ENCODE measurements at places on chromosomes 6 and 20.

GRCh38 chr6:133704371-133704770 lies 184.5 kb upstream of the TCF21 start:
- DNase-seq: no peak

GRCh38 chr6:33755070-33755869 lies 8.6 kb upstream of the IP6K3 start:
- DNase-seq: no peak

DNA sequence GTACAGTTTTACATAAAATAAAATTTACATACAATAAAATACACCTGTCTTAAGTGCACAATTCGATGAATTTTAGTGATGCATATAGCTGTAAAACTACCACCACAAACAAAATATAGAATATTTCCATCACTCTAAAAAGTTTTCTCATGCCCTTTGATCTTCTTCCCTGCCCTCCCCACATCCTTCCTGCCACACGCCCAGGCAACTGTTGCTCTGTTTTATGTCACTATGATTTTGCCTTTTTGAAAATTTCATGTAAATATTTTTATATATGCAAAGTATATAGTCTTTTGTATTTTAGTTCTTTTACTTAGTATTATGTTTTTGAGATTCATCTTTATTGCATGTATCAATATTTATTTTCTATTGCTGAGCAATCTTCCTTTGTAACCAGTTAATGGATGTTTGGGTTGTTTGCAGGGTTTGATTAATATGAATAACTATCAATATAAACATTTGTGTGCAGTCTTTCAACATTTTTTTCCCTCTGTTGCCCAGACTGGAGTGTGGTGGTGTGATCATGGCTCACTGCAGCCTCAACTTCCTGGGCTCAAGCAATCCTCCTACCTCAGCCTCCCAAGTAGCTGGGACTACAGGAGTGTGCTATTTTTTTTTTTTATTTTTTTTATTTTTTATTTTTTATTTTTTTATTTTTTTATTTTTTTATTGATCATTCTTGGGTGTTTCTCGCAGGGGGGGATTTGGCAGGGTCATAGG lies 23.8 kb upstream of the SAMHD1 start:
- no peak for DNase-seq

GRCh38 chr20:34709044-34709830 lies 5.1 kb downstream of the TP53INP2 start:
- DNase-seq: no peak

- no peak for DNase-seq
Measured at GRCh38 chr6:138162111-138162954, 594 bp downstream of the ARFGEF3 start.

GRCh38 chr20:34941226-34941625 lies 14.4 kb downstream of the GSS start:
- DNase-seq: no peak

DNA sequence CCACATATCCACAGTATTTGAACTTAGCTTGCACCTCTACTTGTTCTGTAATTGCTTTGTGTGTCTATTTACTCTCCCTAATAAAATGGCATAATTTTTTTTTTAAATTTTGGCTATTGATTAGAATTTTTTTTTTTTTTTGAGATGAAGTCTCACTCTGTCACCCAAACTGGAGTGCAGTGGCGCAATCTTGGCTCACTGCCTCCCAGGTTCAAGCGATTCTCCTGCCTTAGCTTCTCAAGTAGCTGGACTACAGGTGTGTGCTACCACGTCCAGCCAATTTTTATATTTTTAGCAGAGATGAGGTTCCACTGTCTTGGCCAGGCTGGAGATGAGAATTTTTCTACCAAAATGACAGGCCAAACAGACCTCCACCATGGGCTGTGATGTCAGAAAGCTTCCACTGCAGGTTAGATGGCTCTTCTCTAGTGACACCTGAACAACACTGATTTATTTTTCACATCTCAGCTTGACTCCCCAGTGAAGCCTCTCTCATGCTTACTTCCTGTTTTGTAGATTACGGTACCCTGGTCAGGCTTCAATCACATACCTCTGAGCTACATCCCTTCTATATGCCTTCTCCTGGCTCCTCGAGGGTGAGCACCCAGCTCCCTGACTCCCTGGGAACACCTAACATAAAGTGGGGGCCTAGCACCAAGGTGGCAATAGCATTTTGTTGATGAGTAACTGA lies 112.8 kb downstream of the ARHGAP18 start:
- no peak for DNase-seq

GRCh38 chr6:141133346-141133745 lies 999.4 kb upstream of the GJE1 start:
- peak; percentile 12 for DNase-seq

DNA sequence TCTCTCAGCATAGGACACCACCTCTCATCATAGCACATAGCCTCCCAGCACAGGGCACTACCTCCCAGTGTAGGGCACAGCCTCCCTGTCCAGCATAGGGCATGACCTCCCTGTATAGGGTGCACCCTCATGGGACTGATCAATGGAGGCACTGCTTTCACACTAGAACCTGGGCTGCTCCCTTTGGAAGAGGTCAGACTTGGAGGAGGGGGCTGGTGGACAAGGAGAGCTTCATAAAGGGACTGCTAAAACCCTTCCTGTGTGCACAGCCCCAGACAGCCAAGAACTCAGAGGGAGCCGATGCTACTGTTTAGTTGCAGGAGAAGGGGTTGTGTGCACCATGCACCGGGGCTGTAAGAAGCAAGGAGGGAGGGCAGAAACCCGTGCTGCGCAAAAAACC lies 21.9 kb upstream of the CST4 start:
- no peak for DNase-seq

DNA sequence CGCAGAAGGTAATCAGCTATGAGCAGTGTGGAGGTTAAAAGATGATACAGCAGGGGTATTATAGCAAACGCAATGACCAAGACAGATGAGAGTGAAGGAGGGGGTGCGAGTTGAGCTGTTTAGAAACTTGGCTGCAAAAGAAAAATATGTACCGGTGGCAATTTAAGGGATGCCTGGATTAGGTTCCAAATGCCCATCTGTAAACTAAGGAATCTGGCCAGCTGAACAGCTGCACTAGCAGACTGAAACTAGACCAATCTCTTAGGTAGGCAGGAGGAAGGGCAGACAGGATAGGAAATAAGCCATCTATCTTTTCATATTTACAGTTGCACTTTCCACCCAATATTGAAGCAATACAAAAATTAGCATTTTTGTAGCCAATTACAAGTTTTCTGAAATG lies 407.6 kb downstream of the HTR1B start:
- DNase-seq: no peak

DNA sequence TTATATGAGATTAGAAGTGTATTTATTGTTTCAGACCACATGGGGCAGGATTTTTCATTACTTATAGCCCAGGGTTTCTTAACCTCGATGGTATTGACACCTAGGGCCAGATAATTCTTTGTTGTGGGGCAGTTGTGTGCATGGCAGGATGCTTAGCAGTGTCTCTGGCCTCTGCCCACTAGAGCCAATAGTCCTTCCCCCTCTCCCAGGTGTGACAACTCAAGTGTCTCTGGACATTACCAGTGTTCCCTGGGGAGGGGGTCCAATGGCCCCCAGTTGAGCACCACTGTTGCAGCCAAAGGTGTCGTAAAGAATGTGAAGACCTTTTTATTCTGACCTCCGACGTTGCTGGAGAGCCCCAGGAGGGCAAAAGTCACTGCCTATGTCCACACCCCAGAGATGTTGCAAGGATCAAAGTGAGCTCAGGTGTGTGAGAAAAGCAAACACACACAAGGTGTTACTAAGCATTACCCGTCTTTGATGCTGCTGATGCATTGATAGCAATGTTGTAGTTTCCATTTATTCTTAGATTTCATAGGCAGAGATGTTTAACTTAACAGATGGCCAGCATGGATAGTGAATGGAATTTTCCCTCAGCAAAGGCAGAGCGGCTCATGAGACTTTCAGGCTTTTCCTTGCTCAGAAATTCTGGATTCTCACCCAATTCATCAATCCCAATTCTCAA lies 22.2 kb downstream of the BANF2 start:
- no peak for DNase-seq

- DNase-seq: no peak
Measured at GRCh38 chr6:124679387-124679786, 282.9 kb upstream of the RNF217 start.

DNA sequence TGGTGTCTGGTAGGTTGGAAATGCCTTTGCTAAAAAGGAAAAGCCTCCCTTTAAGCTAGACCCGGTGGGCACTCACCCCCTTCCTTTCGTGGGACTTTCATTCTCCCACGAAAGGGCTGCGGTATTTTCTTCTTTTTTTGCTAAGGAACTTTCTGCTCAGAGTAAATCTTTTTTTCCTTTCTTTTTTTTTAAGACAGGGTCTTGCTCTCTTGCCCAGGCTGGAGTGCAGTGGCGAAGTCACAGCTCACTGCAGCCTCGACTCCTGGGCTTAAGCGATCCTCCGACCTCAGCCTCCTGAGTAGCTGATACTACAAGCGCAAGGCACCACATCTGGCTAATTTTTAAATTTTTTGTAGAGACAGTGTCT lies 4.0 kb downstream of the TP53TG5 start:
- no peak for DNase-seq

- no peak for DNase-seq
Measured at GRCh38 chr6:157840776-157841175, 17.7 kb downstream of the SNX9 start.

- DNase-seq: no peak
Measured at GRCh38 chr6:162251257-162251656, 476.3 kb downstream of the PRKN start.

DNA sequence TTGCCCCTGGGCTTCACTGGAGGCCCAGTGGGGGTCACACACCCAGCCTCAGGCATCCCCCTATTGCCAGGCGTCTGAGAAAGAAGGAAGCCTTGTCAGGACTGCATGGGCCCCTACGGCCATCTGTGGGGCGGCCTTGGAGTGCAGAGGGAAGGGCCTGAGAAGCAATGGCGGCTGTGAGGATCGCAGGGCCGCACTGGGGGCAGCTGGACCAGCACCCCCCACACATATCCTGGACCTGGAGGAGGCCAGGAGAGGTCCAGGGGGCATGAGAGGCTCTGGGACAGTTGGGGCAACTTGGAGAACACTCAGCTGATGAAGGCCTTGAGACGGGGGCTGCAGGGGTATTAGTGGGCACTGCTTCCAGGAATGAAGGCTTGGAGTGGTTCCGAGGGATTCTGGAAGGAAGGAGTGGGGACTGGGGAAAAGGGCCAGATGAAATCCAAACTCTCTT lies 16.5 kb downstream of the MDFI start:
- DNase-seq: no peak

DNA sequence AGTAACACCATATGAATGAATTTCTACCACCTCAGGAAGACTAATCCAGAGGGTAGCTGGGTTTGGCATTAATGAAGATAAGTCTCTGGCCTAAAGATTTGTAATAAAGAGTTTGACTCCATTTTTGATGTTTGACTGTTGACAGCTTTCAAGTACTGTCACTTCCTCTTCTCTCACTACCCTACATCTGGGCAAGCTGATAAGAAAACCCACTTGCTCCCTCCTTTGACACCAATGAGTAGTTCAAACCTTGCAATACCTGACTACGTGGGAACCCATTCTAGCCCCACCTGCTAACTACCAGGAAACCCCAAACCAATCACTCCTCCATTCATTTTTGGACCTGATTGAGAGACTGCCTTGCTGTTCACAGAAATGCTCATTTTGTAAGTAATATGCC lies 621.5 kb downstream of the TENT5A start:
- DNase-seq: no peak

DNA sequence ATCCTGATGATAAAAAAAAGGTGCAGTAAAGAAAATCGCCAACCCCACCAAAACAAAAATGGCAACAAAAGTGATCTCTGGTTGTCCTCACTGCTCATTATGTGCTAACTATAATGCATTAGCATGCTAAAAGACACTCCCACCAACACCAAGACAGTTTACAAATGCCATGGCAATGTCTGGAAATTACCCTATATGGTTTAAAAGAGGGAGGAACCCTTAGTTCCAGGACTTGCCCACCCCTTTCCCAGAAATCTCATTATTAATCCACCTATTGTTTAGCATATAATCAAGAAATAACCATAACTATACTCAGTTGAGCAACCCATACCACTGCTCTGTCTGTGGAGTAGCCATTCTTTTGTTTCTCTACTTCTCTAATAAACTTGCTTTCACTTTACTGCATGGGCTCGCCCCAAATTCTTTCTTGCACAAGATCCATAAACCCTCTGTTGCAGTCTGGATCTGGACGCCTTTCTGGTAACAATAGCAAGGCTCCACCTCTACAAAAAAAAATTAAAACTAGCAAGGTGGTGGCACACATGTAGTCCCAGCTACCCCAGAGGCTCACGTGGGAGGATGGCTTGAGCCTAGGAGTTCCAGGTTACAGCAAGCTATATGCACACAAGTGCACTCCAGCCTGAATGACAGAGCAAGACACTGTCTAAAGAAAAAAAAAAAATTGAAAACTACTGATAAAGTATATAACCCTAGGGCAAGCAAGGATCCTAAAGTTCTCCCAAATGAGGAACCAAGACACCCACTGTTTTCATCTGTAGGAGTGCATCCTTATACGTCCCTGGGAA lies 278.8 kb upstream of the JARID2 start:
- DNase-seq: no peak

- peak; percentile 45 for DNase-seq
Measured at GRCh38 chr6:14066782-14067406, 50.7 kb upstream of the CD83 start.

- no peak for DNase-seq
Measured at GRCh38 chr6:7129360-7129759, 21.6 kb downstream of the RREB1 start.

DNA sequence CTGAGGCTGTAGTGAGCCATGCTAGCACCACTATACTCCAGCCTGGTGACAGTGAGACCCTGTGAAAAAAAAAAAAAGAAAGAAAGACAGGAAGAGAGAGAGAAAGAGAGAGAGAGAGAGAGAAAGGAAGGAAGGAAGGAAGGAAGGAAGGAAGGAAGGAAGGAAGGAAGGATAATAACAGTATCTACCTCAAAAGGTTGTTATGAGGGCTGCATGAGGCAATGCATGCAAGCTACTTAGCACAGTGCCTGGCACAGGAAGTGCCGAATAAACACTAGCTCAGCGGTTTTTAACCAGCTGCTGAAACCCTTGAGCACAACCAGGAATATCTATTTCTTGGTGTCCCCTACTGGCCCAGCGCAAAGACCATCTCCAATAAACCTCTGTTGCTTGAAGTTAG lies 62.3 kb upstream of the TBC1D7 start:
- DNase-seq: no peak

GRCh38 chr20:51972056-51972455 lies 169.7 kb upstream of the SALL4 start:
- DNase-seq: no peak

DNA sequence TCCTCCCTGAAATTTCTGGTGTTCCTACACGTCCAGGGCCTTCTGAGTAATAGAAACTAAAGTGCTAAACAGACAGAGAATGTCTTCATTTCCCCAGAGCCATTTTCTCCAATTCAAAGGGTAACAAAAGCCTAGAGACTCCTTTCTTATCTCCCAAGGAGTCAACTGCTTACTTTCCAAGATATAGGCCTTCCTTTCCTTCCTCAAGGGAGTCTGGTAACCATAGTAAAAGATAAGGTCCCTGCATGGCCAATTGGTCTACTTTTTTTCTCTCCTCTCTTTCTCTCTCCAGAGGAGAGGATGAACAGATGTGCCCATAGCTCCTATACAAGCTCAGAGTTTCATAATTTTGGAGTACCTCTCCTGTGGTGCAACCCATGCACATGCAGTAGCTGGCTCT lies 185.7 kb downstream of the ASCC3 start:
- DNase-seq: no peak

All from AG04449 (cell line).